ENCODE measurements at places on chromosomes 11 and 22.

- no peak for DNase-seq
These were observed 59.1 kb downstream of the NUP98 start for GRCh38 chr11:3738241-3738640.

GRCh38 chr22:50481440-50482106 lies at the start of gene ADM2:
TSS of gene ADM2 (plus strand) at chr22:50481543. CDS start at chr22:50481848, 305 bp downstream.
- DNase-seq: no peak

DNA sequence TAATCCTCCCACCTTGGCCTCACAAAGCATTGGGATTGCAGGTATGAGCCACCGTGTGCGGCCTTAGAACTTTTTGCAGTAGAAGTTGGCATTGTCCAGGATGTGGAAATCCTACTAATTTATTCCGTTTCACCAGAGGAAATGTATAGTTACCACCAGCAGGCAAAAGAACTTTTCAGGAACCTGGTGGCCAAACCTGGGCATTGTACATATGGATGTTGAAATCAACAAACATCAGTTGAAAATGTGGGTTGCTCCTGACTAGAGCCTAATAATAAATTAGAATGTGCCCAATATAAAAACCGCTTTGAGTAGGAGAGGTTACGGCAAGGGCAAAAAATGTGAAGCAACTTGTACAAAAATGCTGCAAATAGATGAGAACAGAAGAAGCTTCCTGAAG lies 40.7 kb upstream of the XBP1 start:
- DNase-seq: no peak

- no peak for DNase-seq
These were observed 752.9 kb downstream of the CNTN5 start for GRCh38 chr11:99773646-99774045.

DNA sequence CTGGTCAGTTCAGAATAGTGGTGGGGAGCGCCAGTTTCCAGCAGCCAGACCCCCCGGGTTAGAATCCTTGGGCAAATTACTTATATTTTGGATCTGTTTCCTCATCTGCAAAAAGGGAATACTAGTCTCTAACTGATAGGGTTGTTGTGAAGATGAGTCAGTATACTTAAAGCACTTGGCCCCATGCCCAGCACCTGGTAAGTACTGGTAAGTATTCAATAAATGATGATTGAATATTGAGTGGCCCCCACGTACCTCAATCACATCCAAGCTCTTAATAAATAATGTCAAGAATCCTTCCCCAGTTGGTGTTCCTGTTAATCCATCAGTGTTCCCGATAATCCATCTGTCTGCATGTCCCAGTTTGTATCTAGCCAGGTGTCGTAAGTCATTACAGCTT lies 12.1 kb downstream of the ACP2 start:
- no peak for DNase-seq

DNA sequence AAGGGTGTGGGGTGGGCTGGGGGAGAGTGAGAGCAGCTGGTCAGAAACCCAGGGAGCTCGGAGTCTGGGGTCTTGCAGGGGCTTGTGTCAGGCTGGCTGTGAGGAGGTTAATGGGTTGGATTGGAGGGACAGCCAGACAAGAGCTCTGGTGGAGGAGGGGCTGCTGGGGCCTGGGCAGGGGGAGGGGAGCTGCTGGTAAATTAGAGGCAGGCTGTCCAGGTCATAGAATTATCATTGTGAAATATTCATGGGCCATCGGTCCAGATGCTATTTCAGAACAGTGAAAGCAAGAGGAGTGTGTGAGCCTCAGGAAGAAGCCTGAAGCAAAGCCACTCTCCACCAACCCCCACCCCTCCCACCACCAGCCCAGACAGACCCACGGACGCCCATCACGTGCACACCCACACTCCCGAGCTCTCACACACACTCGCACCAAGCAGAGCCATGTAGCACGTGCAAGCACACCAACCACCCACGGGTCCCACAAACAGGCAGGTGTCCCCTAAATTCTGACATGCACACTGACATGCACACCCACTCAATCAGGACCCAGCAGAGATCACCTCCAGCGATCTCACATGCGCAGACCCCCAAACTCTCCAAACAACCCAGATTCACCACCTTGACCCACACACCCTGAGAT lies 18.8 kb downstream of the RTN4RL2 start:
- no peak for DNase-seq

DNA sequence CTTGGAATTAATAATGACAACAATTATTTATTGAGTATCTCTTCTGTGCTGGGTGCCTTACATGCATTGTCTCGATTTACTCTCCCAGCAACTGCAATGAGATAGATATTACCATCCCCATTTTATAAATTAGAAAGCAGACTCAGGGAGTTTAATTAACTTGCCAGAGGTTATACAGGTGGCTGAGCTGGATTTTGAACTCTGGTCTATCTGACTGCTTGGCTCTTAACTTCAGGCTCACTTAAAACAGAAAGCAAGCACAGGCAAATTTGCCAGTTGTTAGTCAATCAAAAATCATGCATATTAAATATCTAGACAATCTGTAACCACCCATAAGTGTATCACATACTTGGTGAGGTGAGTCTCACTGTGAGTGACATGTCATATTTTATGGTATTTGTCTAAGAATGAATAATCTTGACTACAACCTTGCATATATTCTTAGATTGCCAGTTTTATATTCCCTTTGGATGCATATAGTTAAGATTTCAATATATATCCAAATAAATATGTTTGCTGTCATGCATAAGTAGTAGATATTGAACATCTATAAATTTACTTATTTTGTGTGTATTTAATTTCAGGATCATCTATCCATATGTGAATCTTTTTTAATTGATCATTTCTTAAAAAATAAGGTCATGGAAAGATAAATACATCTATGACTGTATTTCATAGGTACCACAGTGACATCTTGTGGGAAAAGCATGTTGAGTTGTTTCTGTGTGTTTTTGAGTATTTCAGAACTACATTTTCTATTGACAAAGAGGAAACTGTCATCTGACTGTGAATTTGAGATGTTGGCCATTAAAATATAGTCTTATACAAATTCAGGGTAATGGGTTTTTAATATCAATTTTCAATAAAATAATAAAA lies 112.0 kb upstream of the ARHGAP42 start:
- no peak for DNase-seq

DNA sequence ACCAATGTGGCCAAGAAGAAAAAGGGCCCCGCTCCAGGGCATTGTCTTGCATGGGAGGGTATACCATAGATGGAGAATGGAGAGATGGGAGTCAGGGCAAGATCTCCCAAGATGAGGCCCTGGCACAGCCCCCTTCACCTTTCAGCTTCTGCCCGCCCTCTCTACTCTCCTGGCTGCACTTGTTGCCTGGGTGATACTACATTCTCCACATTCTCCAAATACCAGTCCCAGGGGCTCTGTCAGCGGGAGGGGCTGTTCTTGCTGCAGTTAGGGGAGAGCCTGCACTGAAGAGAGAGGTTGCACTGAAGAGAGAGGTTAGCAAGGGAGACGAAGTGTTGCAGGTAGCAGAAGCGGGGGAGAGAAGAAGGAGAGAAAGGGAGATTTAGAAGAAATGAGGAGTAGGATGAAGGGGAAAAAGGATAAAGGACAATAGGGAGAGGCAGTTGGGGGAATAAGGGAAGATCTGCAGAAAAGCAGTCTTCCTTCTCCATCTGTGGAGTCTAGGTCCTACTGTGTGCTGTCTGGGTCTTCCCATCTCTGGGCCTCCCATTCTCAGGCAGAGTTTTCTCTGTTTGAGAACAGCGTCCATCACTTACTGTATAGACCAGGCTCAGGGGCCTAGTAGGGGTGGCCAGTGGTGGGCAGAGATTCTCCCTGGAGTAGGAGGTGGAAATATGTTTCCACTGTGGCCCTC lies 8.0 kb downstream of the PHLDB1 start:
- DNase-seq: no peak

GRCh38 chr22:25484521-25485315 lies 79.8 kb upstream of the GRK3 start:
- no peak for DNase-seq

DNA sequence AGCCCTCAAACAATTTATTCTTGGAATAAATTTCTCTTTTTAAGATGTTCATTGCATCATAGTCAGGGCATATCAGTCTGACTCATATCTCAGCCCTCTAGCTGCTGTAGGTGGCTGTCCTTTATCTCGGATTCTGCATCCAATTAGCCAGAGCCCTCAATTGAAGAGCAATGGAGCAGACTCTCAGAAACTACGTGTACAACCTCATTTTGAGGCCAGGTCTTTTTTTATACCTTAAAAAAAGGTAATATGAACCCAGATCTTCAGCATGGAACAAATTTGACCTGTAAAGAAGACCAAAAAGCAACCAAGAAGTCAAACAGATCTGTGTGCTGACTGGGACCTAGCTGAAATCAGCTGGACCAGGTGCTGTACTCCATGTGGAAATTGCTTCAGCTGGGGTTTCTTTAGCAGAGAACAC lies 8.7 kb downstream of the OR52A5 start:
- DNase-seq: no peak

DNA sequence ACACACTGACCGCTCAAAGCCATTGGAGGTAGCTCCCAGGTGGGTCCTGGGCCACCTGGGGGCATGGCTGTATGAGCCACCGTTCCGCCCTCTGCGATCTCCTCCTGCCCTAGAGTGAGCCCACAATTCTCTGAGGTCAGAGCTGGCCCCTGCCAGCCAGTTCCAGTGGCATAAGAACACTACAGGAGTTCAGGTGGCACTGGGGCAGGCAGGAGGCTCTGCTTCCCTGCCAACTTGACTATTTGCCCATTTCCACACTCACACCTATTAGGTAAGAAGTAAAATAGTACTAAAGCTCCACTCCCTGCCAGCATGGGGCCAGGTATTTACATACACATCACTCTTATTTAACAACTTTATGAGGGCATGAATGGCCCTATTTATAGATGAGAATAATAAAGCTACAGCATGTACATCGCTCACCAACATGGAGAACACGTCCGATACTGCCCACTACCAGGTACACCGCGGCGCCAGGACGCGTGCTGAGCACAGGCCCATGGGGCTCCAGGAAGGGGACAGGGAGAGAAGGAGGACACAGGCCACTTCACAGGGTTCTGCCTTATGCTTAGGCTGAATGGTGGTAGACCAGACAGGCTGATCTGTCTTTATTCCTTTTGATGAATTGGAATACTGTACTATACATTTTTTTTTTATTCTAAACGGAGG lies 26.2 kb downstream of the PISD start:
- no peak for DNase-seq

GRCh38 chr11:110497231-110497978 lies 67.7 kb downstream of the FDX1 start:
- DNase-seq: no peak

- DNase-seq: peak; percentile 66
These were observed 7.5 kb upstream of the MICAL3 start for GRCh38 chr22:18031695-18032454.

GRCh38 chr11:125262830-125263218 lies 98.3 kb downstream of the PKNOX2 start:
- no peak for DNase-seq

- no peak for DNase-seq
These were observed 3.4 kb downstream of the LRP4 start for GRCh38 chr11:46914910-46915309.

DNA sequence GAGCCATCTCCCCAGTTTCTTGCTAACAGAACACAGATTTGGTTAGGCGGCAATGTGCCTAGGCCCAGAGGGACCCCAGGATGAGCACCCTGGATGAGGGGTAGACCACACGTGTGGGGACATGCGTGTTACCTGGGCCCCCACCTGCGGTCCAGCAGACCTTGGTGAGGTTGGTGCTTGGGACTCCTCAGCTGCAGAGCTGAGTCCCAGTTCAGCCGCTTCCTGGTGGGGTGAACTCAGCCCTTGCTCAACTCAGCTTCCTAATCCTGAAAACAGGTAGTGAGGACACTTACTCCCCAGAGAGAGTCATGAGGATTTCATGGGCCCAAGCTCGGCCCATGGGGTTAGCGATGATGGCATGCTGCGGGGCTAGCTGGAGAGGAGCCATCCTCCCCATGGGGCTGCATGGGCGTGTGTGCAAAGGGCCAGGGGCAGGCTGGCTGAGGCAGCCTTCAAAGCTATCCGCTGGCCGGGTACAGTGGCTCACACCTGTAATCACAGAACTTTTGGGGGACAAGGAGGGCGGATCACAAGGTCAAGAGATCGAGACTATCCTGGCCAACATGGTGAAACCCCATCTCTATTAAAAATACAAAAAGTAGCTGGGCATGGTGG lies 46.9 kb upstream of the SHISAL1 start:
- DNase-seq: peak; percentile 20

DNA sequence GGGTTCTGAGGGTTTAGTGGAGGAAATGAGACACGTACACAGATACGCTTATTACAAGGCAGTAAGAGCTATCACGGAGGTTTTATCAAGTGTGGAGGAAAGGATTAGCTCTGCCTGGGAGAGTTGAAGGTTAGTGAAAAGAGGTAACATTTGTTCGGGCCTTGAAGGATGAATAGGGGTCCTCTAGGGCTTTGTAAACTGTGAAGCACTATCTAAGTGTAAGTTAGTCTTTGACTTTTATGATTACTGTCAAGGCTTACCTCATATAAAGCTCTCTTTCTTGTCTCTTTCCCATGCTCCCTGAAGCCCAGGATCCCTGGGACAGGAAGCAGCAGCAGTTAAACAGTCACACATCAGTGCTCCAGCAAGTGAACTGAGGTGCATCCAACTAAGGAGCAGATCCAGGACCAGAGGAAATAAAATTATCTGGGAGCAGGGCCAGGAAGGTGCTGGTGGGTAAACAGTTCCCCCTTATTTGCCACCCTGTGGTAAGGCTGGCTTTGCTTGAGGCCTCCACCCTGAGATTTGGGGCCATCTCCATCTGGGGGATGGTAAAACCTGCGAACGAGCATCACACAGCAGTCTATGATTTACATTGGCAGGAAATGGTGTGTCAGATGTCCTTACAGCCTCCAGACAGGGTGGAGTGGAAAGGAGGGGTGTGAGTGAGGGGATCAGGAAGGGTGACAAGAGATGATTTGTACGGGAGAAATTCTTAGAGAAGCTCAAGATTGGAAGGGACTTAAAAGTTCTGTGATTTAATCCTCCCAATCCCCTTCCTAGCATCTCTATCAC lies 27.2 kb downstream of the GVQW3 start:
- DNase-seq: no peak

- no peak for DNase-seq
These were observed 65.8 kb downstream of the DEUP1 start for GRCh38 chr11:93396316-93396715.

DNA sequence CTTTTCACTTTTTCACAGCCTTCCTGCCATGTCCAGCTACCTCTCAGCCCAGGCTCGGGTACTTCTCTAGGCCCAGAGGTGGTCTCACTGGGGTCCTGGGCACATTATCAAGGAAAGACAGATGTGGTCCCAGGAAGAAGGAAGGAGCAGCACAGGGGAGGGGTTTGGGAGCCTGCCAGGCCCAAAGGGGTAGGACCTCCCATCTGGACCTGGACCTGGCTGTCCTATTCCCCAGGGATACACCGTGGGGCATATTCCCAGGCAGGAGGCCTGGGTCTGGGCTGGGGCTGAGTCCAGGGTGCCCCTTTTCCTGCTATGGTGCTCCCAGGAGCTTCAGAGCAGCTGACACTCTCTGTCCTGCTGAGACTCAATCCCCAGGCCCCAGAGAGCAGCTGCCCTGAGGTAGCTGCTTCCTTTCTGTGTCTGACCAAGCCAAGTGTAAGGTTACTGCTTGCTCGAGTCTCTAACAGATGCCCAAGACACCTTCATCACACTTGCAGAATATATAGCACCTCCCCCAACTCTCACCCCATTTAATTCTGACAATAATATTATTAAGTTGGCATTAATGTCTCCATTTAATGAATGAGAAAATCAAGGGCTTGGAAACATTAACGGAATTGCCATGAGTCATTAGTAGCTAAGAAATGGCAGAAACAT lies 232.0 kb downstream of the BUD13 start:
- no peak for DNase-seq

- no peak for DNase-seq
These were observed 11.8 kb upstream of the SSTR3 start for GRCh38 chr22:37223965-37224551.

All from uterus (tissue), 4 donors.